Activated CD4-positive, alpha-beta T cell treated with anti-CD3 and anti-CD28 coated beads, Interleukin-2, amount 50 U/mL, for 4 hours (primary cell): ENCODE measurements at places on chromosomes 1 and 21.

- no peak for DNase-seq
These were observed 5.7 kb upstream of the ATG4C start for GRCh38 chr1:62778208-62778607.

DNA sequence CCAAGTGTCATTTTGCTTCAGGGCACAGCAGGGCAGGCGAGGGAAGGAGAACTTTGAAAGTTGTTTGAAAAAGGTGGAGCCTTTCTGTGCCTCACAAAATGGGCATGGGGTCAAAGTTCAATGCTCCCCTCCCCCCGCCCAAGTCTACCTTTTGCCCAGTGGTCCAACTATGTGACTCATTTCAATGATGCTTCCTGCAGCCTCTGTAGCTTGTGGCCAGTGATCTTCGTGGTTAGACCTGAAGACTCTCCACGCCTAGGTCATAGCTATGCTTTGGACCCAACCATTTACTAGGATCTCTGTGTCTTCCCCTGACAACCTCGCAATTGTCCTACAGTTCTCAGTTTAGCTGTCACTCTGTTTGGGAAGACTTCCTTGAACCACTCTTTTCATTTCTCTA lies 280.3 kb upstream of the GJB5 start:
- no peak for DNase-seq

GRCh38 chr21:45448810-45449657 lies 44.1 kb downstream of the COL18A1 start:
- no peak for DNase-seq

GRCh38 chr1:56065729-56066128 lies 513.6 kb downstream of the PLPP3 start:
- no peak for DNase-seq

- DNase-seq = no peak
These were observed 307.3 kb downstream of the BRINP3 start for GRCh38 chr1:190170321-190170720.

DNA sequence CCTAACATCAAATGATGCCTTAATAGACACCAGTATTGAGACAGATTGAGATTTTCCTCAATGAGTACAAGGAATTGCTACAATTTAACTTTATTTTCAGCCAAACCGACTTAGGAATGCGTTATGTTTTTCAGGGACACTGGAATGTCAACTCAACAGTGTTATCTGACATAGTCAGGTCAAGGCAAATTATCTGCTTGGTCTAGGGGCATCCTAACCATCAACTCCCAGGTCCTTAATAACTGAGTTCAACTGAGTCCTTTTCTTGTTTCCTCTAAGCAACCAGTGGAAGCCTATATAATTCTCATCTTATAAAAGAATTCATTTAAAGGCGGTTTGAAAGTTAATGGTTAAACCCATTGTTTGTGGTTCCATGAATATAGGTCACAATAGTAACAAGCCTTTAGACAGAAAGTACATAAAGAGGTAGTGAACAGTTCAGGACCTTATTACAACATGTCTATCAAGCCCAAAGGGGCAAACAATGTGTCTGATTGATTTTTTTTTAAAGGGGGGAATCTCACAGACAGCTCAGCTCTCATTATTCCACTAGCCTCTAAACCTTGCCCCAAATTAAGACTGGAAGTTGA lies 32.3 kb upstream of the NR5A2 start:
- DNase-seq = no peak
